ENCODE measurements at places on chromosomes 4 and X.

GRCh38 chrX:13689741-13690211 is 848 bp downstream of the RAB9A start:
- no peak for DNase-seq

- no peak for DNase-seq
These were observed 80.0 kb upstream of the CLCN4 start for GRCh38 chrX:10076765-10077164.

- no peak for DNase-seq
These were observed 2750.2 kb downstream of the ARAP2 start for GRCh38 chr4:33494150-33494549.

DNA sequence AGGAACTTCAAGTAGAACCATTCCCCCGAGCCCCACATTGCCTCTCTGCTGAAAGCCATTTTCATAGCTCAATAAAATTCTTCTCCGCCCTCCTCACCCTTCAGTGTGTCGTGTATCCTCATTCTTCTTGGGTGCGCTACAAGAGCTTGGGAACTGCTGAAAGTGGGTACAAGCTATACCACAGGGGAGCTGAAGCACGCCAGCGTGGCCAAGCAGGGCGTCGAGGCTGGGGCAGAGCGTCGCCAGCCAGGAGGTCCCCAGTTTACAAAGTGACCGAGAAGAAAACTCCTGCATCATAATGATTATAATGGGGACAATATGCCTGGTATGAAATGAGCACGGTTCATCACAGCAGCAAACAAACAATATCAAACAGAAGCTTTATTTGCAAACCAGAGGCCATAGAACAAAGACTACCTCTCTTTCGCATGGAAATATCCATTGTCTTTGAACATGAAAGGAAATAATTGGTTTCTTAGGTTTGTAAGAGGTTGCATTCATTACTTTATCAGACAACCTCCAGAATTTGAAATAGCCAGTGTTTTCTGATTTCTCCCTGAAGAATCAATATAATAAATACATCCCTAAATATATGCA is 34.3 kb downstream of the RELL1 start:
- no peak for DNase-seq

DNA sequence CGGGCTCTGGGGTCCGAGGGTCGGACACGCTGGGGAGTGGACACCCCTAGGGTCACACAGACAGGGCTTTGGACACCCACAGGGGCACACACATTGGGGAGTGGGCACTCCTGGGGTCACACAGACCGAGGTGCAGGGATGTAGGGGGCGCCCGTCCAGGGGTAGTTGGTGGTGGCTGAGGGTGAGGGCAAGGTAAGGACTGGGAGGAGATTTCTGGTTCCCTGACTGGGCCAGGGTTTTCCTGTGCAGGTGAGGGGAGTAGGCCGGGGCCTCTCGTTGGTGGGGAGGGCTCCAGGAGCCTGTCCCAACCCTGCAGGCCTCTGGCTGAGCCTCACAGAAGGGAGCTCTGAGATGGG is 21.9 kb upstream of the WDR45 start:
- no peak for DNase-seq

GRCh38 chrX:123330229-123330942 is 146.3 kb downstream of the GRIA3 start:
- DNase-seq, result no peak

- peak; percentile 63 for DNase-seq
These were observed 35.7 kb downstream of the ACE2 start for GRCh38 chrX:15564981-15565579.

- no peak for DNase-seq
These were observed 76.1 kb upstream of the FAM241A start for GRCh38 chr4:112069110-112069509.

DNA sequence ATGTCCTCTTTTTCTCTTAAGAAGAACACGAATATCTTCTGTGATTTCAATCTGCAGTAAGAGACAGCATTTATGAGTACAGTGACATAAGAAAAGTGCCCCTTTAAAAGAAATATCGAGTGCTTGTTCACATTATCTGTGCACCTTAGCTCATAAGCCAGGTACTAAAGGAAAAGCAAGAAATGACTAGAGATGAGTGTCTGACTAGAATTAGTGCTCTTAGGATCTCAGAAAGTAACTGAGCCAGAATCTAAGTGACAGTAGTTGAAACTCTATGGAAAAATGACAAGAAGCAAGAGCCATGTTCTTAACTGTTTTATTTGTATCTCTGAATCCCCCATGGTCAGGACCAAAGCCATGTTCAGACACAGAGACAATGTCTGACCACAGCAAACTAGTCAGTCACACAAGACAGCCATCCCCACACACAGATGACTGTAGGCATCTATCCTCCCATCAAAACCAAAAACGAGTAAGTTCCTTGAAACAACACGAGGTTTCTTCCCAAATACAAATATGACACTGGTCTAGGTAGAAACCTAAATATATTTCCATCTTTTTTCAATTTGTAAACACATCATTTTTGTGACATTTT is 36.8 kb downstream of the ACSL4 start:
- DNase-seq, result no peak

GRCh38 chr4:145788755-145789154 is 108.8 kb downstream of the C4orf51 start:
- no peak for DNase-seq

- DNase-seq, result no peak
These were observed 518 bp downstream of the ARMCX1 start for GRCh38 chrX:101550751-101551379.

DNA sequence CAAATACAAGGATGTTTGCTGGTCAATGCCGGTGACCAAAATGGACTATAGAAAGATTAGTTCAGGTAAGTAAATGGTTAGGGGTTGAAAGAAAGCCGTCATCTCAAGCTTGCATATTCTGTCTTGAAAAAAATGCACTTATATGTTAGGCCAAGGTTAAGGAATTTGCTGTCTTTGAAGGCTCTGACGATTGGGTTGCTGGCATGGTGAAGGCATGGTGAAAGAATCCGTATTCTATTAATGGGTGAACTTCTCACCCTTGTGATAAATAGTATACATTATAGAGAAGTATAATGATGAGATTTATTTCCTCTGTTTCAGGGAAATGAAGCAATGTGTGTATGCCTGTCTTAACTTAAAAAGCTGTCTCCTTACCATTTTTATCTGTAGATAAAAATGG is 132.6 kb downstream of the ADGRL3 start:
- no peak for DNase-seq
